ENCODE measurements at places on chromosomes 4 and X.

- no peak overlapping the region for H3K27ac ChIP-seq
- H3K4me1 ChIP-seq, result no peaks in the 10 kb centered on the region
- no peak for DNase-seq
Observed at GRCh38 chrX:118679290-118679689, 48.1 kb upstream of the IL13RA1 start.

DNA sequence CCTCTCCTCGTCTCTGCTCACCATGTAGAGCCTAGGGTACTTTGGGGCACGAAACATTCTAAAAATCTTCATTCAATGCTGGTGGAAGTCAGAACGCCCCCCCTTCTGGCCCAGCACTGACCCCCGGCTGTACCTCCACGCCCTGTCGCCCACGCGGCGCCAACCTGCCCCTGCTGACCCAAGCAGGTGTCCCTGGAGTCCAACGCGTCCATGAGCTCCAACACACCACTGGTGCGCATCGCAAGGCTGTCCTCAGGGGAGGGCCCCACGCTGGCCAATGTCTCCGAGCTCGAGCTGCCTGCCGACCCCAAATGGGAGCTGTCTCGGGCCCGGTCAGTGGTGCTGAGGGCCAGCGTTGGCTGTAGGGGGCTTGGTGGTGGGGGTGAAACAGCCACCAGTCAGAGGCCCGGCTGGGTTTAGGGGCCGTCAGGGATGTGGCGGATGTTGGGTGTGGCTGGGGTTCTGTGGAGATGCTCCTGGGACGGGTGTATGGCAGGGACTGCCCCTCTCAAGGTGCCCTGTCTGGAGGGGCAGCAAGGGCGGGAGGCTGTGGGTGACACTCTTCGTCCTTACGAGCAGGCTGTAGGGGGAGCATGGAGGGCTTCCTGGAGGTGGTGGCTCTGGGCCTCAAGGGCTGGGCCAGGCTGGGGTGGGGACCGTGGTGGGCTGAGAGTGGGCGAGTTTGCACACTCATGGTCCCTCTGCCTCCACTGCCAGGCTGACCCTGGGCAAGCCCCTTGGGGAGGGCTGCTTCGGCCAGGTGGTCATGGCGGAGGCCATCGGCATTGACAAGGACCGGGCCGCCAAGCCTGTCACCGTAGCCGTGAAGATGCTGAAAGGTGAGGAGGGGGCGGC lies 11.8 kb downstream of the FGFR3 start:
- H3K36me3 ChIP-seq, result peaks cover 32% of the 10 kb centered on the region
- no peak for DNase-seq
- no peak overlapping the region for H3K27ac ChIP-seq
- H3K27me3 ChIP-seq, result no peaks in the 10 kb centered on the region

DNA sequence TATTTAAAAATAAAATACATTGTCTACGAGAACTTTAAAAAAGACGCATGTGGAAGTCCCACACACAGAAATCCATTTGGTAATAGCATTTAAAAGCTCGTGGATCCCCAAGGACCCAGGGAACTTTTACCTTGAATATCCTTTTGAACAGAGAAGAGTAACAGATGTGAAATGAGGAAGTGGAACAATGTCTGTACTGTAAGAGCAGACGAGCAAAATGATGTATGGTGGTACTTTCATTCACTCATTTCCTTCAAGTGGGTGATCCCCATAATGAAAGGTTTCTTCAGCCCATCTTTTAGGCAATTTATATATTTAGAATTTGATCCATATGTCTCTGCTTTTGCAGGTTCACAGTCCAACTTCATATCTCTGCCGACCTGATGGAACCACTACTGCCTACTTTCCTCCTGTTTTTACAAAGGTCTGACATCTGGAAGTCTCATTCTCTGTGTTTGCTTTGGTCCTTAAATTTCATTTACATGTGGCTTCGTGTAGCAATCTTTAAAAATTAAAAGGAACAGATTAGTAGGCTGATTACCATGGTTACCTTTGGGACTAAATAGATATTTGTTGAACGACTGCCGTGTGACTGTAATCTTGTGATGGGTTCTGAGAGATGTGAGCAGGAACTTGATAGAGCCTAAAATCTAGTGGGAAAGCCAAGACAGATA lies 188.4 kb downstream of the PALLD start:
- H3K4me1 ChIP-seq, result no peaks in the 10 kb centered on the region
- no peak overlapping the region for H3K4me3 ChIP-seq
- no peaks in the 10 kb centered on the region for H3K27me3 ChIP-seq

- H3K27me3 ChIP-seq, result no peaks in the 10 kb centered on the region
- DNase-seq, result no peak
- H3K36me3 ChIP-seq, result no peaks in the 10 kb centered on the region
Observed at GRCh38 chr4:25839687-25840086, 23.1 kb downstream of the SEL1L3 start.

DNA sequence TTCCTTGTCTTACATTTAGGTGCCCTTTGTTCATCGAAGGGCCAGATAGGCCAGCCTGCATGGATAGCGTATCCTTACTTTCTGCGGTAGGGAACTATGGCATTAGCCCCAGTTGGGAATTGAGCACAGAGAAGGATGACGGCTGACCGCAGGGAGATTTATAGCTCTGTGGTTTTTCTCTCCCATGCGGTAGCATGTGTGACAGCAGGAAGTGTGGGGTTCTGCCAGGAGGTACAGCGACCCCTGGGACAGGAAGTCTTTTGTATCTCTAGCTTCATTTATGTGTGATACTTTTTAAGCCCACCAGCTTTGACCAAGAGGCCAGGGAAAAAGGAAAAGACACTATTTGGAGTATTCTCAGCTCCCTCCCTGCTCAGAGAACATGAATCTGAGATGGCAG lies 33.1 kb downstream of the GAB3 start:
- no peak overlapping the region for H3K27ac ChIP-seq
- H3K27me3 ChIP-seq, result no peaks in the 10 kb centered on the region
- DNase-seq, result no peak
- no peaks in the 10 kb centered on the region for H3K4me1 ChIP-seq
- H3K4me3 ChIP-seq, result no peak overlapping the region

DNA sequence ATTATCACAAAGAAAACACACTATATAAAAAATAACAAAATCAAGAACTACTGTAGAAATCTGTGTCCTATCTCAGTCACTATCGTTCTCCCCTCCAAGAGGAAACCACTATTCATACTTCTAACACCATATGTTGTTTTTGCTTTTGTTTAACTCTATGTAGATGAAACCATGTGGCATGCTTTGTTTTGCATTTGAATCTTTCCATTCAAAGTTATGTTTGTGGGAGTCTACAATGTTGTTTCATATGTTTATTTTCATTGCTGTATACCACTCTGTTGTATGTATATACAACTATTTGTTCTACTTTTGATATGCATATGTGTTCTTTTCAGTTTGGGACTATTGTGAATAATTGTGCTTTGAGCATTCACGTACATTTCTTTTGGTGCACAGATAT lies 116.1 kb downstream of the PABPC4L start:
- H3K4me1 ChIP-seq, result no peaks in the 10 kb centered on the region
- no peak overlapping the region for H3K4me3 ChIP-seq
- H3K36me3 ChIP-seq, result no peaks in the 10 kb centered on the region

DNA sequence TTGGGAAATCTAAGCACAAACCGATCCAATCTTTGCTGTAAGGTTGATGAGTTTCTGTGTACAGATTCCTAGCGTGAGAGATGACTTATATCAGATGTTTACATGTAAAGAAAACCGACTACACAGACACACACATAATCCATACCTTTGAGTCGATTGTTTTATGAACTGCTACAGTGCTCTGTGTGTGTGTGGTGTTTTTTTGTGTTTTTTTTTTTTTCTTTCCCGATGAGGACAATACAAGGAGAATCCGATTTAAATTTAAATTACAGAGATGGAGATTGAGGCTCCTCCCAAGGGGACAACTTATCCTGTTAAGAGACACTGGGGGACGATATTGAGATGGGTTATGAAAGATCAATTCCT lies 461 bp upstream of the SLC9A6 start:
- H3K27ac ChIP-seq, result no peak overlapping the region
- H3K4me3 ChIP-seq, result peak overlapping the region; percentile 34
- no peak for DNase-seq
- H3K36me3 ChIP-seq, result no peaks in the 10 kb centered on the region
- no peaks in the 10 kb centered on the region for H3K27me3 ChIP-seq

DNA sequence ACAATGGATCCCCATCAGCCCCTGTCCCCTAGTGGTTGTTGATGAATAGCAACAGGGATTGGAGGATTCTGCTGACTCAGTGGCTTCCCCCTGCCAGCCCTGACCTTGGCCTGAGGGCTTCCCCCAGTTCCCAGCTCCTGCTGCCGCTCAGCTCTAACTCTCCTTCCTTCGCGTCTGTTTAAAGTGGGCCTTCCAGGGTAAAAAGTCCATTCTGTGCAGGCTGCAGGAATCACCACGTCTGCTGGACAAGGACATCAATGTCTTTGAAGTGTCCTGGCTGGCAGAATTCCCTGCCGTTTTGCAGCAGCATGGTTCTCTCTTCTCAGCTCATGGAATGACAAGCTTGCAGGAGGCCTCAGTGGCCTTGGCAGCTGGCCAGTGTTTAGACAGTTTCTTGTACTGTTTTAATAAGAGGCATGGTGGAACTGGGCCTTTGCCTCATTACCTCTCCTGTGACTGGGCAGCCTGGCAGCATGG lies 152.5 kb upstream of the STX18 start:
- H3K27me3 ChIP-seq, result 0 out of 2 replicates have a peak, but pooled peaks cover 3% of the 10 kb centered on the region
- no peak overlapping the region for H3K27ac ChIP-seq
- DNase-seq, result peak; percentile 21
- peaks cover 6% of the 10 kb centered on the region for H3K4me1 ChIP-seq
- H3K36me3 ChIP-seq, result no peaks in the 10 kb centered on the region

DNA sequence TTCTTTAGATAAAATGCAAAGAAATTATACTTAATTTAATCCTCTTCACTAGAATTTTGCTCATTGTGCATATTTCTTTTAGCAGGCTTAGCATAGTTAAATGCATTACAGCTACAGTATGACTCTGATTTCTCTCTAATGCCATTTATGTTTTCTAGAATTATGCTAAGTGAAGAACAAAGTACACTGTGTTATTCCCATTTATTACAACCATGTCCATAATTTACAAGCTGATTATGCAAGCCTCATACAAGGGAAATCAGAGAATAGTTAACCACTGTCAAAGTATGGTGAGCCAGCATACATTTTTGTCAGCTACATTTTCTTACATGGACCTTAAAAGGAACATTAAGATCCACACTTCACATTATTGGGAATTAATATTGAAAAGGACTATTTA lies 99.1 kb downstream of the MAB21L2 start:
- no peak overlapping the region for H3K27ac ChIP-seq
- H3K4me1 ChIP-seq, result peaks cover 4% of the 10 kb centered on the region
- no peak for DNase-seq
- no peak overlapping the region for H3K4me3 ChIP-seq
- no peaks in the 10 kb centered on the region for H3K27me3 ChIP-seq
- H3K36me3 ChIP-seq, result no peaks in the 10 kb centered on the region
